SHP77 (cell line): ENCODE measurements at places on chromosomes 6 and 20.

DNA sequence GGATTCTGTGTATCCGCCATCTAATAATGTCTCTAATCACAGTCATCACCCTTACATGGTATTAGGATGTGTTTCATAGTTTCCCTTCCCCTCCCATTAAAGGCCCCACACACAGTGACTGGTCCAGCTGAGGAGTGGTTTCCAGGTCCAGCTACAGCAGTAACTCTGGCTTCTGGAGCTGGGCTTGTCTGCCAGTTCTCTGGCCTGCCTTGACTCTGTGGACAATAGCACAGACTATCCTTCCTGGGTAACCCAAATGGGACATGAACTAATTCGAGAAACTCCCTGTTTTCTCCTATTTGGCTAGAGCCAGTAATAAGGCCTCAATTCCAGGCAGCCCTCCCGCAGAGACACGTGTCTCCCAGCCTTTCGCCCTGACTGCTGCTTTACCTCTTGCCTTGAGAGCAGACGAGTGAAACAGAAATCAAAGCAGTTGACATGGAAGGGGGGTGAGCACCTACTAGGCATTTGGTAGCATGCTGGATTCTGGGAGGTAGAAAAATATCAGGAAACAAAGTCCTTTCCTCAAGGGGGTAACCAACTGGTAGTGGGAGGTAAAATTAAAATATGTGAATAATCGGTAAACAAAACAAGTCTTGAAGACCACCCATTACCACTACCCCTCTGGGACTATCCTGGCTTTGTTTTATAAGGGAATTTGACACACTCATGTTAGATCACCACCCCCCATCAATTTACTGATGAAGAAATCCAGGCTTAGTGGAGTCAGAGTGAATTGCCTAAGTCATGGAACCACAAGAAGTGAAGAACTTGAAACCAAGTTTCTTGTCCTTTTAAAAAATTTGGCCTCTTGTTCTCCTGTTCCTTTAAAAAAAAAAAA is 1.2 kb downstream of the TRAF3IP2 start:
- peak; percentile 34 for DNase-seq

DNA sequence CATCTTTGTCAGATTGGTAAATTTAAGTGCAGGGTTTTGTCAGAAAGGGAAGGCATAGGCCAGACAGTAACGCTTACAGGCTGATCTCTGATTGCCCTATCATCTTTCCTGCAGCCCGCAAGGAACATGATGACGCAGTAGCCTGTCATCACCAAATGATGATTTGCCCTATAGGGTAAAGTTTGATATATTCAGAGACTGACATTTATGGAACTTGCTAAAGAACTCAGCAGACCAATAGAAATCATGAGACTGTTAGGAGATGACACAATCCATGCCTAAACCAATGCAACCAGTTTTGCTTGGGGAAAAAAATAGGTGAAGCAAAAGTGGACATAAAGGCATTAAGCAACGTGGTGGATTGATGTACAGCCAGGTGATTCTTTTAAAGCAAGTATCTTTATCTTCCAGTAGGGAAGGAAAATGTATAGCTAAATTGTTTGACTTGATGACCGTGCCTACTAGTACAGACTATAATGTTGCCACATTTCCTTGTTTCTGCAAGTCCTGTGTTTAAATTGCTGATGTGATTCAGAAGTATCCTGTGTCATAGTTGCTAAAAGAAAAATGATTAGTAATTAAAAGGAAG is 2.4 kb downstream of the NUS1 start:
- no peak for DNase-seq

DNA sequence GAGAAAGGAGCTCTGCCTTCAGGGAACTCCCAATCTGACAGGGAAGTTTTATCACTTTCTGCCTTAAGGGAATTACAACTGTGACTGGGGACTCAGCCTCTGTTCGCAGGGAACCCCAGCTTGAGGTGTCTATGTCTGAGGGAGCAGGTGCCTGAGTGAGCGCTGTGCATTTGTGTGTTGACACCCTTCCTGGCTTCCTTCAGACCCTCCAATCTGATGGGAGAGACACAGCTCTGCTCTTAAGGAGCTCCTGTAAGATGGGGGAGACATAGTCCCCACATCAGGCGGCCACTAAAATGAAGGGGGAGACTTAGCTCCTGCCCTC is 62.3 kb downstream of the MRPL14 start:
- no peak for DNase-seq

DNA sequence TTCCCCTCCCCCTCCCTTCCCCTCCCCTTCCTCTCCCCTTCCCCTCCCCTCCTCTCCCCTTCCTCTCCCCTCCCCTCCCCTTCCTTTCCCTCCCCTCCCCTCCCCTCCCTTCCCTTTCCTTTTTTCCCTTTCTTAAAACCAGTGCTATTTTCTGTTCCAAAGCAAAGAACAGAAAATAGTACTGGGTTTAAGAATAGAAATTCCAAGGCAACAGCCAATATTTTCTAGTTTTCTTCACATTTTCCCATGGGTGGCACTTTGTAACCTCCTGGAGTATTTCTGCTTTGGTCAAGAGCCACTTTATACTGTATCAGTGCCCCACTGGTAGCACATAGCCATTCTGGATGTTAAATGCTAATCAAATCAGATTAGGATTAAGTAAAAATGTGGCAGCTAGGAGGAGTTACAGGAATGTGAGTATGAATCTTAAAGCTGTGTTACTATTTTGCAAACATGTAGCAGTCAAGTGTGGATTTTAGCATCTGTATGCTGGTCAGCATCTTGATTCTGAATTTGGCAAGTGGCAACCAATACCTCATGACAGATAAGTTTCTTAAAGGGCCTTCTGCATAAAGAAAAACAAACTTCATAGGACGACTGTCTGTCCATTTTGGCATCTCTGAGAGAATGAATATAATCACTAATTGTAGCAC is 126.4 kb downstream of the CEP57L1 start:
- no peak for DNase-seq

GRCh38 chr20:59633656-59634251 is 29.4 kb downstream of the PHACTR3 start:
- DNase-seq, result no peak

- DNase-seq, result peak; percentile 64
Measured at GRCh38 chr6:47247227-47247797, 62.4 kb downstream of the TNFRSF21 start.

DNA sequence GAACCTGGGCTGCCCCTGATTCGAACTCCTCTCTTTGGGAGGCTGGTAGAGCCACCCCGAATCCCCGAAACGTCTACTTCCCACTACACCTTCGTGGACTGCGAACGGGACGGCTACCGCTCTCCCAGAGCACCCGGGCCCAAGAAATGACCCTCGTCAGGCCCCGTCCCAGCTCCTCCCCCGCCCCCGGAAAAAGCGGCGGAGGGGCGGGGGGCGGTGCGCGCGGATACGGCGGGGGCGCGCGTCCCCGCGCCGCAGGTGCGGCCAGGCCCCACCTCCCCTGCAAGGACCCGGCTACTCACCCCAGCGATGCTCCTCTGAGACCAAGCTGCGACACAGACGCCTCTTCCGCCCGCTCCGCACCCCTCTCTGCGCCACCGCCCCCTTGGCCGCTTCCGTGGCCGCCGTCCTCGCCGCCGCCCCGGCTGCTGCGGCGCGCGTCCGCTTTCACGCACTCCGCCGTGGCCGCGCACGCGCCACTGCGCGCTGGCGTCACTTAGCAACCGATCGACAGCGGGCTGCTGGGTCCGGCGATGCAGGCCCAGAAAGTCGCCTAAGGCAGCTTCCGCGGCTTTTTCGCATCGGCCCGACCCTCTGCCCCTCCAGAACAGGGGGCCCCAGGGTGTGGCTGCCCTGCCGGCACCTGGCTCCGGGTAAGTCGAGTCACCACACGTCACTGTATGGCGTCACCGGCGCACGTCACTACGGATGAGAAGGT is at the start of gene BTBD9:
BTBD9 (minus strand) TSS at position 432 of the 718 bp plus-strand sequence.
- peak; percentile 79 for DNase-seq

- peak; percentile 9 for DNase-seq
Measured at GRCh38 chr6:82144007-82144851, 103.3 kb downstream of the IBTK start.

GRCh38 chr6:117138920-117139319 is 126.4 kb upstream of the VGLL2 start:
- DNase-seq, result no peak

GRCh38 chr6:146040360-146040759 is 11.5 kb downstream of the GRM1 start:
- no peak for DNase-seq

- DNase-seq, result no peak
Measured at GRCh38 chr20:16014436-16014835, 558.8 kb downstream of the KIF16B start.

GRCh38 chr20:44020406-44021148 is 105.9 kb downstream of the TOX2 start:
- DNase-seq, result no peak

GRCh38 chr6:56593801-56594318 is 48.8 kb downstream of the DST start:
- no peak for DNase-seq

DNA sequence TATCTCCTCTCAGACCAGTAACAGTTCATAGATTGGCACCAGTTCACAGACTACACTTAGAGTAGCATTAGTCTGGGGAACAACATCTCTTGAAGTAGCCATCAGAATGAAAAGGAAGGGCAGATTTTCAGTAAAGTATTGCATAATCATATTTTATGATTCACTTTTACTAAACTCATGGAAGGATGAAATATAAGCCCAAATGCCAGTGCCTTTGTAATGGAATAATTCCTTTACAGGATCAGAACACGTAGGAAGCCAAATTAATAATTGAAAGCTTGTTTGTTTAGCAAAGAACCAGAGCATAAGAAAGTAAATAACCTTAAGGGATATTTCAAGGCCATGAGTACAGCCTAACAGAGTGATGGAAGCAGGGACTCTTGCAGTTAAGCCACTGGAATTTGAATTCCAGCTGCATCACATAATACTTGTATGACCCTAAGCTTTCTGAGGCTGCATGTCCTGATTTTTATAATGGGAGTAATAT is 11.4 kb upstream of the LOC128125822 start:
- no peak for DNase-seq

- no peak for DNase-seq
Measured at GRCh38 chr6:157410045-157410444, 29.1 kb downstream of the ZDHHC14 start.

GRCh38 chr6:8513174-8513573 is 77.8 kb upstream of the SLC35B3 start:
- no peak for DNase-seq

GRCh38 chr6:24718449-24719124 is 367 bp downstream of the C6orf62 start:
- DNase-seq, result no peak

DNA sequence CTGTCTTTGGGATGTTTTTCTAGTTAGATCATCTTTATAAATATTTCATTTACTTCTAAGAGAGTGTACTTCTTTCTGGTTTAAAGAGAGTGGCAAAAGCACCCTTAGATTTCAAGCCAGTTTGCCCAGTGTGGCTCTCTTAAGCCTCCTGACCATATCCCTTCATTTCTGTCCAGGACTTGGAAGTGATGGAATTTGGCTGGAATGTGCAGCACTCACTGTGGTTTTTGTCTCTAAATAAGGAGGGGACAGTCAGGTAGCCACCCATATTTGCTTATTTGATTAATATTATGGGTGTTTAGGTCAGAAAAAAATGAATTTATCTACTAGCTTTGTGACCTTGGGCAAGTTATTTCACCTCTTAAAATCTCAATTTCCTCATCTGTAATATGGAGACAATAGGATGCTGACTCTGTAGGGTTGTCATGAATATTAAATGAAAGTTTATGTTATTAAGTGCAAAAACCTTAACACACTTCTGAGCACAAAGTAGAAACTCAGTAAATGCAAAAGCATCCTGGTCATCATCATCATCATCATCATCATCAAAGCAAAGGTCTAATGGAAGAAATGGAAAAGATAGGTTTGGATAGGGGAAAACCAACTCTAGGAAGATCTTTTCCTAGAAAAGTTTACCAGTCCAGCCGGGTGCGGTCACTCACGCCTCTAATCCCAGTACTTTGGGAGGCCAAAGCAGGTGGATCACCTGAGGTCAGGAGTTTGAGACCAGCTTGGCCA is 3.1 kb downstream of the CRYBG1 start:
- no peak for DNase-seq

GRCh38 chr6:1770435-1770843 is 160.7 kb downstream of the FOXC1 start:
- no peak for DNase-seq

DNA sequence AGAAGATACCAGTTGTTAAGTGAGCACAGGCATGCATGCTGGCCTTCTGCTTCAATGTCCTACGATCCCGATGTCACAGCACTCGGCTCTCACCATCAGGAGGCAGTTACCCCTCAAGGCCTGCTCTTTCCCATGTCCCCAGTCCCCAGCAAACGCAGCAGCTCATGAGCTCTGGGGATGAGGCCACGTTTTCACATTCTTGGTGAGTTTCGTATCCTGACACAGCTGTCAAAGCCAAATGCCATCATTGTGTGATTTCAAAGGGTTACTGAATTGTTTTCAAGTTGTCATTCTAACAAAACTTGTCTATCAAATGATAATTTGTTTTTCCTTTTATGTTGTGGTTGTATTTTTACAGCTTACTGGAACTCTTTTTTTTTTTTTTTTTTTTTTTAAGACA is 226.9 kb upstream of the KCNG1 start:
- no peak for DNase-seq

DNA sequence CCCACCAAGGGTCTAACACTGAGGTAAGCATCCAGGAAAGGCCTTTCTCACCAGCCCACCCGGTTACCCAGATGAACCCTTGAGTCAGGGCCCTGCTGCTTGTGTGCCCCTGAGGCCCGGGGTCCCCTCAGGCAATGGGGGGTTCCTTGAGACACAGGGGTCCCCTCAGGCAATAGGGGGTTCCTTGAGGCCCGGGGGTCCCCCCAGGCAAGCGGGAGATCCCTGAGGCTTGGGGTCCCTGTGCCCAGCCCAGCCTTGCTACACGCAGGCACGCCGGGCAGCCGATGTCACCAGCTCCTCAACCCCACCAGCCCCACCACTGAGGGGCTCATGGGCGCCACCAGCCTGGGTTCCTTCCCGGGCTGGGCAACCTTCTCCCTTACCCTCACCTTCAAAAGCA is 247.2 kb downstream of the TTLL2 start:
- DNase-seq, result no peak

GRCh38 chr6:4295058-4295782 is 159.8 kb upstream of the ECI2 start:
- DNase-seq, result no peak

DNA sequence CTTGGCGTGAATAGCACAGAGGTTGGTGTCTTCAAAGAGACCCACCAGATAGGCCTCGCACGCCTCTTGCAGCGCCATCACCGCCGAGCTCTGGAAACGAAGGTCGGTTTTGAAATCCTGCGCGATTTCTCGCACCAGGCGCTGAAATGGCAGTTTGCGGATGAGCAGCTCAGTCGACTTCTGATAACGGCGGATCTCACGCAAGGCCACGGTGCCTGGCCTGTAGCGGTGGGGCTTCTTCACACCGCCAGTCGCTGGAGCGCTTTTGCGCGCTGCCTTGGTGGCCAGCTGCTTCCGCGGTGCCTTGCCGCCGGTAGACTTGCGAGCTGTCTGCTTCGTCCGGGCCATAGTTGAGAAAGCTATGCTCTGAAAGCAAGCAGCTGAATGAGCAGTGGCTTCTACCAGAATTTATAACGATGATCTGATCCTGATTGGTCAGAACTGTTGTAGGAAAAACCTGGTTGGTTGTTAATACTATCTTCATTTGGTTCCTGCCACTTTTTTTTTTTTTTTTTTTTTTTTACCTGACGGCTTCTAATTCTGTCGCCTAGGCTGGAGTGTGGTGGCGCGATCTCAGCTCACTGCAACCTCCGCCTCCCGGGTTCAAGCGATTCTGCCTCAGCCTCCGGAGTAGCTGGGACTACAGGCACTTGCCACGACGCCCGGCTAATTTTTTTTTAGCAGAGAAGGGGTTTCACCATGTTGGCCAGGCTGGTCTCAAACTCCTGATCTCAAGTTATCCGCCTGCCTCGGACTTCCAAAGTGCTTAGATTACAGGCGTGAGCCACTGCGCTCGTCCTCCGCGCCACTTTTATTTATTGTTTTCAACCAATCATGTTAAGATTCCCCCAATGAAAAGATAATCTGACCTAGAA is 21.5 kb downstream of the OR2B2 start:
- DNase-seq, result peak; percentile 91
